Hematopoietic multipotent progenitor cell treated with erythropoietin and hydrocortisone succinate and interleukin-3 and kit ligand, for 6 days (in vitro differentiated cells): ENCODE measurements at places on chromosomes 4 and X.

DNA sequence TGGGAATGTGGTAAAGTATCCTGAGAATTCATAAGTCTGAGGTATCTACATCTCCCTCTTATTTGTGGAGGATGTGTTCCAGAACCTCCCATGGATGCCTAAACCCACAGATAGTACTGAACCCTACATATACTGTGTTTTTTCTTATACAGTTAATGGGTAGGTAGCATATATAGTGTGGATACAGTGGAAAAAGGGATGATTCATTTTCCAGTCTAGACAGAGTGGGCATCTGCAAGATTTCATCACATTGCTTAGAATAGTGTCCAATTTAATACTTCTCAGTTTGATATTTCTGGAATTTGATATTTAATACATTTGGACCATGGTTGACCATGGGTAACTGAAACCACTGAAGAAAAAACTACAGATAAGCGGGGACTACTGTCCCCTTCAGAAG is 155.0 kb upstream of the ANKRD50 start:
- no peak for DNase-seq

GRCh38 chrX:48465336-48465933 is 4.6 kb downstream of the SLC38A5 start:
- DNase-seq, result no peak

DNA sequence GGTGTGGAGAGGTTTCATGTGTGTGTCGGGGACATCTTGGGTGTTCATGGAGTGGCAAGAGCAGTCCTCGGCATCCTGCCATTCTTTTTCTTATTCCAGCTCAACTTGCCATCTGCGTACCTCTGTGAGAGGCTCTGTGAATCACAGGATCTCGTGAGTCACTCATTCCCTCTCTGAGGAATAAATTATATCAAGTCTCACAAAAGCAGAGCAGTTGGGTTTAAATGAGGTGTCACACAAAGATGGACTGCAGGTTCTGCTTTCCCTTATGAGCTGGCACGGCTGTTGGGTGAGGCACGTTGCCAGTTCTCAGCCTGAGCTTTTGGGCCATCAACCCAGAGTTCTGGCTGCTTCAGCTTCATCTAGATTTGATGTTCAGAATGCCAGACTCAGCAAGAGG is 6.8 kb upstream of the OCIAD2 start:
- DNase-seq, result no peak

GRCh38 chr4:2817701-2818350 is 24.9 kb downstream of the SH3BP2 start:
- DNase-seq, result peak; percentile 36

DNA sequence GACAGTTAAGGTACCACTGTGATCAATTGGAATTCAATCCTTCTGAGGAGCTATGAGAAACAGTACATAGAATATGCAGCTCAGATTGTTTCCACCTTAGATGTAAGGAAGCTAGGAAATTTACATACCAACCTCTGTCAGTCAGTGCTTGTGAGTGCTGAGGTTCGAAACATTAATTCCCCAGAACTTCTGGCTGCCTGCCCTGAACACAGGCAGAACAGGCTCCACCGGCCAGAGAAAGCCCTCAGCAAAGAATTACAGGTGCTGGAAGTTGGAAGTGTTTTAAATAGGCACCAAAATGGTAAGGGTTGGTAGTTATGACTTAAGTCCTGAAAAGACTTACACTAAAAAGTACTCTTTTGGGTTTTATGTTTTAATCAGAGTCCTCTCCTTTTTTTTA is 651.8 kb downstream of the C4orf33 start:
- no peak for DNase-seq

DNA sequence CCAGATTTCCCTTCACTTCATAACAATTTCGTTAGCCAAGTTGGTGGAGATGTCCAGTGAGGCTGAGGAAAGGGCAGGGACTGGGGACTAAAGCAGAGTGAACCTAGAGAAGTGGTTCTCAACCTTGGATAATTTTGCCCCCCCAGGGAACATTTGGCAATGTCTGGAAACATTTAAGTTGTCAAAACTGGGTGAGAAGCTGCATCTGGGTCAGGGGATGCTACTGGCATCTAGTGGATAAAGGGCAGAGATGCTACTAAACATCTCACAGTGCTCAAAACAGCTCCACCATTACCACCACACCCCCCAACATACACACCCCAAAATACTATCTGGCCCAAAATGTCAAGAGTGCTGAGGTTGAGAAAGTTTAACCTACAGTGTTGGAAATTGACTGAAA is 32.0 kb upstream of the FGF16 start:
- no peak for DNase-seq

GRCh38 chrX:139290310-139290709 is 240.2 kb upstream of the F9 start:
- DNase-seq, result no peak

DNA sequence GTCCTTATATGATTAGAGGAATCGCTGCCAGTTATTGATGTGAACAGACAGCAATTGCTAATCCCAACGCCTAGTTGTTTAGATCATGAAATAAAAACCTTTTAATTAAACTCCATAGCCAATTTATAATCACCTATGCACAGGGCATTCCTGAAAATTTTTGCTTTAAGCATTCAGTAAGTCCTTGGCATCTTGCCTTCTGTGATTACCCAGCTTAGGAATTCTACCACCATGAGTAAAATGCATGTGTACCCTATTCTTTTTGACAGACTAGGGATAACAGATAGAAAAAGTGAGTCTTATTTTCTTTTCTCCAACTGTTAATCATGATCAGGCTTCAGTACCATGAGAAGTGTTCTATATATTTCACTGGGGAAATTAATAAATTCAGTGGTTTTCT is 995.3 kb upstream of the GRIA3 start:
- DNase-seq, result no peak
